Cardiac muscle cell (in vitro differentiated cells and primary cell): ENCODE measurements at places on chromosomes 3 and 15. TPM values are rescaled to one million over a fixed set of nuclear protein-coding genes. Genes with fewer than 3 reads are reported as not detected.

The BNC1 gene
- 4.5 and 4.7 TPM in 2 replicates for total RNA-seq

The SEMA3F gene
- total RNA-seq: 21.0 and 27.6 TPM in 2 replicates

The DAZL gene
- total RNA-seq: not detected in 2 replicates

- H3K27me3 ChIP-seq: no peaks in the 10 kb centered on the region
- DNase-seq: no peak
- H3K27ac ChIP-seq: no peak overlapping the region
Measured at GRCh38 chr3:30941342-30941741, 46.9 kb upstream of the GADL1 start.

- H3K27ac ChIP-seq: no peak overlapping the region
- no peak for DNase-seq
- no peaks in the 10 kb centered on the region for H3K36me3 ChIP-seq
- H3K27me3 ChIP-seq: no peaks in the 10 kb centered on the region
Measured at GRCh38 chr3:164194842-164195241, 883.5 kb downstream of the SI start.

GRCh38 chr3:9890249-9891071 is at the start of gene JAGN1:
Gene JAGN1, plus strand, starts transcription at chr3:9890610. Its CDS starts 113 bp downstream, at chr3:9890723.
- peaks cover 6% of the 10 kb centered on the region for H3K4me1 ChIP-seq
- peak within 1 kb of the TSS; percentile 85 for H3K27ac ChIP-seq
- DNase-seq: peak; percentile 93
- peak within 1 kb of the TSS; percentile 72 for H3K4me3 ChIP-seq
- H3K27me3 ChIP-seq: no peaks in the 10 kb centered on the region
- no peaks in the 10 kb centered on the region for H3K36me3 ChIP-seq

- no peak for DNase-seq
- peaks cover 9% of the 10 kb centered on the region for H3K4me1 ChIP-seq
- no peaks in the 10 kb centered on the region for H3K36me3 ChIP-seq
- no peaks in the 10 kb centered on the region for H3K27me3 ChIP-seq
- H3K27ac ChIP-seq: no peak overlapping the region
Measured at GRCh38 chr3:195394024-195394423, 48.8 kb downstream of the ACAP2 start.

GRCh38 chr3:127419182-127419581 is 131.3 kb upstream of the PRR20G start:
- H3K27ac ChIP-seq: no peak overlapping the region
- DNase-seq: no peak
- H3K36me3 ChIP-seq: no peaks in the 10 kb centered on the region
- no peaks in the 10 kb centered on the region for H3K27me3 ChIP-seq

GRCh38 chr3:104892044-104892443 is 474.7 kb upstream of the ALCAM start:
- H3K27ac ChIP-seq: no peak overlapping the region
- DNase-seq: no peak
- H3K36me3 ChIP-seq: no peaks in the 10 kb centered on the region
- no peaks in the 10 kb centered on the region for H3K27me3 ChIP-seq
